ENCODE measurements at places on chromosomes 11 and 22.

GRCh38 chr11:57200917-57201316 is 19.2 kb downstream of the LRRC55 start:
- no peak for DNase-seq

DNA sequence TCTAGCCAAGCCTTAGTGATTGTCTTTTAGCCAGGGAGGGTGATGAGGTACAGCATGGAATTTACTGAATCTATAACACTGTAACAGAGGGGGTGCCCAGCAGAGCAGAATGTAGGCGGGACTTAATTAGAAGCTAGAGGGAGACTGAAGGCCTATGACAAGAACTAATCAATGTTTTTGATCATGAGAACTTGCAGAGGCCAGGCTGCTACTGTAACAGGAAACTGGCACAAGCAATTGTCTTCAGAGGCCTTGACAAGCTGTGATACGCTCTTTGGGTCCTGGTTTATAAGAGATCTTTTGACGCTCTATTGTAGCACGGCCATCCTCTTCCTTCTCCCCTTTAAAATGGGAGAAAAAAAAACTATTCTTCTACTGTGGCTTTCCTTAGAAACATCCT is 1297.3 kb downstream of the JRKL start:
- no peak for DNase-seq

GRCh38 chr11:116485425-116485824 is 287.4 kb downstream of the BUD13 start:
- no peak for DNase-seq

DNA sequence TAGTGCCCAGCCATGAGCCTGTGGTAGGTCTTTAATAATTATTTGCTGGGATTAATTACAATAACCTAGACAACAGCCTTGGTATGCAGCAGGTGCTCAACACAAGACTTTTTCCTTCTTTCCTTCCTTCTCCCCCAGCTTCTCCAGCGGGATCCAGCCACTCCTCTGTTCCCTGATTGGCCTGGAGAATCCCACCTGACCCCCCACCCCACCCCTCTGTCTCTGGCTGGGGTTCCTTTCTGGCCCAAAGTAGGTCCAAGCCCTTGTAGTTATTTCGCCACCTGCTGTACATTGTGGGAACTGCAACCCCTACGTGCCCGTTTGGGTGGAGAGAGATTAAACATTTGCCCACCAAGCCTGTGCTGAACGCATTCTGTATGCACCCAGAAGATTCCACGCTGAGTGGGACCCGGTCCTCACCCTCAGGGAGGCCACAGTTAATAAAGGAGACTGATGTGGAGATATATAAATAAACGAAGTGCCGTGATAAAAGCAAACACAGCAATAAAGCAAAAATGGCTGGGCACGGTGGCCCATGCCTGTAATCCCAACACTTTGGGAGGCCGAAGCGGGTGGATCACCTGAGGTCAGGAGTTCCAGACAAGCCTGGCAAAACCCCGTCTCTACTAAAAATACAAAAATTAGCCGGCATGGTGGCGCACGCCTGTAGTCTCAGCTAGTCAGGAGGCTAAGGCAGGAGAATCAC is 32.1 kb upstream of the DGKZ start:
- no peak for DNase-seq

GRCh38 chr22:47457021-47457420 is 694.6 kb downstream of the TBC1D22A start:
- DNase-seq, result no peak

DNA sequence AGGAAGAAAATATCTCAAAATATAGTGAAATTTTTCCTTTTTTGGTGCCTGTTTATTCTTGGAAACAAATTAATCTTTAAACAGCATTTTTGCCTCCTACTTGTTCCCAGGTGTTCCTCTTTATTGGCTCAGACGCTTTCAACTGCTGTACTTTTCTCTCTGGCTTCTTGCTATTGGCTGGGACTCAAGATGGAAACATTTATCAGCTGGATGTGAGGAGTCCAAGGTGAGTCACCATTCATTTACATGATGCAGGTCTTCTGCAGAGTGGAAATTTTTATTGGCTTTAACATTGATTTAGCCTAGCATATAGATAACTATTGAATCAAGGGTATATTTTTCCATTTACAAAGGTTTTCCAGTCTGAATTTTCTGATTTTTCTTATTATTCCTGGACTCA is 34.4 kb upstream of the DNAJB13 start:
- no peak for DNase-seq

Measured in SIG-M5 (cell line).